ENCODE measurements at places on chromosomes 6 and 20.

DNA sequence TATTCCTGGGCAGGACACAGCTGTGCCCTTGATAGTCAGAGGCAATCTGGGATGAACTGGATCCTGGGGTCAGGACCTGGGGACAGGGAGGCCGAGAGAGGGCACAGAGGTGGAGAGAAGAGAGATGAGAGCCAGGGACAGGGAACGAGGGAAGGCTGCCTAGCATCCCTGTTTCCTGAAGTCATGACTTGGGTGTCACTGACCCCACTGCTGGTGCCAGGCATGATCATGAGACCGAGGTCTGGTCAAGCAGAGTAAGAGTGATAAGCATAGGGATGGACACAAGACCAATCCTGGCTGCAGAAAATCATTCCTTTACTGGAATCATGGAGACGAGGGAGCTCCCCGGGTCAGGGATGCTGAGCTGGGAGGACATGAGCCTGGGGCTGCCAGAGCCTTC lies 36.1 kb downstream of the FAM110A start:
- H3K36me3 ChIP-seq = no peaks in the 10 kb centered on the region
- H3K4me1 ChIP-seq = peaks cover 6% of the 10 kb centered on the region

- H3K27me3 ChIP-seq = peaks cover 8% of the 10 kb centered on the region
- H3K4me1 ChIP-seq = no peaks in the 10 kb centered on the region
- H3K36me3 ChIP-seq = no peaks in the 10 kb centered on the region
- no peak for DNase-seq
- no peak overlapping the region for H3K4me3 ChIP-seq
Measured at GRCh38 chr6:43831191-43831590, 61.2 kb downstream of the VEGFA start.

DNA sequence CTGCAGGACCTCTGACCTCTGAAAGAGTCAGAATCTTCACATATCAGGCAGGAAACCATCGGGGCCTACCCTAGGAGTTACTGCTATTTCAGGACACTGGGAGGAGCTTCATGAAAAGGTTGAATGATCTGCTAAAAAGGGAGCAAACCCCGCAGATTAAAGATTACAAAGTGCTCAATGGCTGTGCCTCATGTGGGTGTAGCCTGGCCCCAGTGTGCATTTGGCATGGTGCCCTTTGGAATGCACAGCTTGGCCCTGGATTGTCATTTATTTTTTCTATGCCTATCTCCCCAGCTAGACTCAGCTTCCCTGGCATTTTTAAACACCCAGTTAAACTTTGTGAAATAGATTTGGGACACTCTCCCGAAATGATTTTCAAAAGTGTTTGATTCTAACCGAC lies 368.5 kb upstream of the SPTLC3 start:
- no peaks in the 10 kb centered on the region for H3K4me1 ChIP-seq
- no peak for DNase-seq
- H3K27me3 ChIP-seq = no peaks in the 10 kb centered on the region
- H3K4me3 ChIP-seq = no peak overlapping the region

- H3K36me3 ChIP-seq = no peaks in the 10 kb centered on the region
- H3K27me3 ChIP-seq = peaks cover 6% of the 10 kb centered on the region
- H3K27ac ChIP-seq = no peak overlapping the region
- H3K4me3 ChIP-seq = no peak overlapping the region
Measured at GRCh38 chr6:44049989-44050871, 77.0 kb downstream of the MRPL14 start.

GRCh38 chr20:19628570-19629134 lies 129.4 kb upstream of the RIN2 start:
- no peak overlapping the region for H3K4me3 ChIP-seq
- peak; percentile 58 for DNase-seq
- H3K27me3 ChIP-seq = no peaks in the 10 kb centered on the region
- H3K27ac ChIP-seq = no peak overlapping the region
- H3K4me1 ChIP-seq = no peaks in the 10 kb centered on the region

DNA sequence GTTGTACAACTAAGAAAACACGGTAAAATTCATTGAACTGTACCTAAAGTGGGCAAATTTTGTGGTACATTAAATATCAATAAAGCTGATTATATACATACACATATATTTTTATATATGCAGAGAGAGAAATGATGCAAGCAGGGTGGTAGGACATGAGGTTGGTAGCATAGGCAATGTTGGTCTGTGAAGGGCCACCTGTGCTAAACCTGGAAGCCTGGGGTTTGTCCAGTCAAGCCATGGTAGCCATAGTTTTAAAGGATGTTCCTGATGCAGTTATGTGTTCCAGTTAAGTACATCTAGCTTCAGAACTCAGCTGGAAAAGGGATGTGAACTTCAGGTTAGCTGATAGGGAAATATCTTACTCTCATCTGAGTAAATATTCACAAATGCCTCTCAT lies 60.1 kb downstream of the TRIM38 start:
- peaks cover 5% of the 10 kb centered on the region for H3K36me3 ChIP-seq
- peak overlapping the region; percentile 90 for H3K4me3 ChIP-seq
- peak overlapping the region; percentile 100 for H3K27ac ChIP-seq

GRCh38 chr6:89807581-89807980 lies 12.0 kb downstream of the MDN1 start:
- H3K27ac ChIP-seq = no peak overlapping the region
- DNase-seq = no peak
- no peak overlapping the region for H3K4me3 ChIP-seq
- no peaks in the 10 kb centered on the region for H3K27me3 ChIP-seq
- H3K4me1 ChIP-seq = peaks cover 8% of the 10 kb centered on the region
- H3K36me3 ChIP-seq = peaks cover 6% of the 10 kb centered on the region

DNA sequence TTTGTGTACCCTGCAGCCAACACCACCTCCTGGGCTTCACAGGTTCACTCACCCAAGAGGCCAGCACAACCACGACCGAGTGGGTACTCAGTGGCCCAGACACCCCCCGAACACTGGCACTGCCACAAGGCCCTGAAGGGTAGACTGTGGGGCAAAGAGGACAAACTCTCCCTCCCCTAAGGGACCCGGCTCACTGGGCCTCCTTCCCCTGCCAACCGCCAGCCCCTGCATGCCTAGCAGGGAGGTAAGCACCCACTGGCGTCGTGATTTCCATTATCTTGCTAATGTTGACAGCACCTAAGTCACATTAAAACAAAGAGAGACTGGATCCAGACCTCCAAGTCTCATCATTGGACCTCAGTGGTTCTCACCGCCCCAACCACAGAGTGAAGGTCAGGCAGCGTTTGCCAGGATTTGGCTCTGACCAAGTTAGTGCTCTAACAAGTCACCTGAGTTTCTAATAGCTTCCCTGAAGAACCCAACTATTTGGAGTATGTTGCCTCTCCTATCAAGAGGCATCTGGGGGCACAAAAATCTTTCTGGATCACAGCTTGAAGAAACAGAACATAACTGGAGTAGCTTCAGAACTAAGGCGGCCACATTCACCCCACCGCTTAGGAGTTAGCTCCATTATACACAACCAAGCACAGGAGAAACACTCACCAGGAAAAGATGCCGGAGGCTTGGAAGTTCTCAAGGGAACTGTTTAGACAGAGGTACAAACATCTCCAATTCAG lies 14.0 kb upstream of the APMAP start:
- peaks cover 12% of the 10 kb centered on the region for H3K36me3 ChIP-seq
- DNase-seq = peak; percentile 29
- H3K27ac ChIP-seq = no peak overlapping the region
- no peak overlapping the region for H3K4me3 ChIP-seq
- no peaks in the 10 kb centered on the region for H3K27me3 ChIP-seq

- H3K4me1 ChIP-seq = no peaks in the 10 kb centered on the region
- no peak overlapping the region for H3K27ac ChIP-seq
- H3K36me3 ChIP-seq = peaks cover 9% of the 10 kb centered on the region
- no peak overlapping the region for H3K4me3 ChIP-seq
- DNase-seq = no peak
- H3K27me3 ChIP-seq = no peaks in the 10 kb centered on the region
Measured at GRCh38 chr6:143773506-143774150, 69.5 kb upstream of the LTV1 start.

All from activated CD8-positive, alpha-beta memory T cell treated with anti-CD3 and anti-CD28 coated beads, Interleukin-2, amount 10 ng/mL, durations not matched to agents 7 days and 5 days (primary cell).